Stimulated activated CD4-positive, alpha-beta T cell treated with anti-CD3 and anti-CD28 coated beads, Interleukin-4, amount 100 ng/mL, for 24 hours (primary cell): ENCODE measurements at places on chromosomes 12 and 14.

DNA sequence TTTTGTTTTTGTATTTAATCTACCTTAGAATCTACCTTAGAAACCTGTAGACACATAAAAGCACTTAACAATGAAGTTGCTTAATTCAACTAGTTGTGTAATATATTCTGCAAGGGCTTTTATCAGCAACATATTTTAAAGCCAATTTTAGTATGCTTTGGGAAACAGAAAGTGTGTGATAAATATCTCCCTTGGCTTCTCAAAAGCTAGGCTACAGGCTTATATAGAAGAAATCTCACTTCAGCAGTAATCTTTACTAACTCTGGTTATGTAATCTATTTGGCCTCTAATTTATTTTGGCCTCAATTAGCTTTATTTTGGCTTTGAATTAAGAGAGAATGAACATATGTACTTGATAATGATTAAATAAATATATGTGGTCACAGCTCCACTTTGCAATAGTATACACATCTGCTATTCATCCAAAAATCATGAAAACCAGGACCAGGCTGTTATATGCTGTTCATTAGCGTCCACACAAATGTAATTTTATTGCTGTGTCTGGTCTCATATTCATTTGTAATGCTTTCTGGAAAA, 37.2 kb downstream of the LRP6 start:
- DNase-seq = no peak

DNA sequence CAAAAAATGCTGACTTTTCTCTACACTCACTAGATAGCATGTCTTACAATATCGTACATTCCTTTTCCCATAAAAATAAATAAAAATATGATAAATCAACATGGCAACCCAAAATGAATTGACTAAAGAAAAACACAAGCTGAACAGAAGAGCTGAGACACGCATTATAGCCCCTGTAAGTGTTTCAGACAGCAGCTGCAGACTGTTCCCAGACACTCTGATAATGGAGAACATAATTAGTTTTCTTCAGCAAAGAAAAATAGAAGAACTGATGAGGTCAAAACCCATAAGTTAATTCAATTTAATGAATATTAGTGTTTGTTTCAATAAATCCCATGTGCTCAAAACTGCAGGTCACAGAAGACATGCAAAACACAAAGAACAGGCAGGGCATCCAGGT, 23.8 kb downstream of the ST8SIA1 start:
- DNase-seq = no peak

GRCh38 chr12:121871467-121871866, 12.8 kb upstream of the HPD start:
- DNase-seq = no peak

GRCh38 chr14:102341566-102341965, 21.1 kb downstream of the CINP start:
- DNase-seq = no peak

GRCh38 chr12:121927813-121928212, 9.4 kb downstream of the CFAP251 start:
- DNase-seq = no peak

- DNase-seq = no peak
Measured at GRCh38 chr12:16573398-16574077, 32.4 kb downstream of the LMO3 start.

- DNase-seq = no peak
Measured at GRCh38 chr12:133105620-133106019, 24.5 kb downstream of the ZNF891 start.

GRCh38 chr12:28869197-28869596, 279.9 kb upstream of the FAR2 start:
- DNase-seq = no peak

DNA sequence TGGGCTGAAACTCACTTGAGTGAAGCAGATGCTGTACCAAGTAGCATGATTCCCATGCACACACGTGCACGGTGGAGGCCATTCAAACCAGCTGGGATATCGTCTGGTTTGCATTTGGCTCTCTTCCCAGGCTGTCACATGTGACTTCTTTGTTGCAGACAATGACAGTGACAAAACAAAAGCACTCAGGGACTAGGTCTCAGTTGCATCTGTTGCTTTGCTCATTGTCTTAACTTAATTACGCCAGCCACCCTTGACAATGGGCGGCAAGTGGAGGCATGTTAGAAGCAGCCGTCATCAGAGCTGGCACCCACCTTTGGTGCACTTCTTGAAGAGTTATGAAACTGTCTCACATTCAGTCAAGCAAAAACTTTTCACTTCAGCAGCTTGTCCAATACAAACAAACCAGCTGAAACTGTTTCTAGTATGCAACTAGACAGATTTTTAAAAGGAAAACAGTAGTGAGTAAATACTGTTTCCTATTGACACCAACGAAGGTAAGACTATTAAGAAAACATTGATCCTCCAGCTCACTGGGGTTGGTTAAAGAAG, 74.3 kb downstream of the IGF1 start:
- no peak for DNase-seq

DNA sequence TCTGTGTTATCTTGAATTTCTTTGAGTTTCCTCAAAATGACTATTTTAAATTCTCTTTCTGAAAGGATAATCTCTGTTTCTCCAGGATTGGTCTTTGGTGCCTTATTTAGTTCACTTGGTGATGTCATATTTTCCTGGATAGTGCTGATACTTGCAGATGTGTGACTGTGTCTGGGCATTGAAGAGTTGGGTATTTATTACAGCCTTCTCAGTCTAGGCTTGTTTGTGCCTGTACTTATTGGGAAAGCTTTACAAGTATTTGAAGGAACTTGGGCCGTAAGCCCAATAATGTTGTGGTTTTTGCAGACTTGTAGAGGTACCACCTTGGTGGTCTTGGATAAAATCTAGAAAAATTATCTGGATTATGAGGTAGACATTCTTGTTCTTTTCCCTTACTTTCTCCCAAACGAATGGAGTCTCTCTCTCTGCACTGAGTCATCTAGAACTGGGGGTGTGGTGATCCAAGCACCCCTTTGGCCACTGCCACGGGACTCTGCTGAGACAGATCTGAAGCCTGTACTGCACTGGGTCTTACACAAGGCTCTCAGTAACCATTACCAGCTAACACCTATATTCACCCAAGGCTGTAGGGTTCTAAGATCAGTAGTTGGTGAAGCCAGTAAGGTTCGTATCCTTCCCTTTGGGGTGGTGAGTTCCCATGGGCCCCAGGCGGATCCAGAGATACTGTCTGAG, 703.7 kb upstream of the MGAT4C start:
- no peak for DNase-seq

GRCh38 chr12:94516985-94517384, 57.3 kb upstream of the CEP83 start:
- no peak for DNase-seq

DNA sequence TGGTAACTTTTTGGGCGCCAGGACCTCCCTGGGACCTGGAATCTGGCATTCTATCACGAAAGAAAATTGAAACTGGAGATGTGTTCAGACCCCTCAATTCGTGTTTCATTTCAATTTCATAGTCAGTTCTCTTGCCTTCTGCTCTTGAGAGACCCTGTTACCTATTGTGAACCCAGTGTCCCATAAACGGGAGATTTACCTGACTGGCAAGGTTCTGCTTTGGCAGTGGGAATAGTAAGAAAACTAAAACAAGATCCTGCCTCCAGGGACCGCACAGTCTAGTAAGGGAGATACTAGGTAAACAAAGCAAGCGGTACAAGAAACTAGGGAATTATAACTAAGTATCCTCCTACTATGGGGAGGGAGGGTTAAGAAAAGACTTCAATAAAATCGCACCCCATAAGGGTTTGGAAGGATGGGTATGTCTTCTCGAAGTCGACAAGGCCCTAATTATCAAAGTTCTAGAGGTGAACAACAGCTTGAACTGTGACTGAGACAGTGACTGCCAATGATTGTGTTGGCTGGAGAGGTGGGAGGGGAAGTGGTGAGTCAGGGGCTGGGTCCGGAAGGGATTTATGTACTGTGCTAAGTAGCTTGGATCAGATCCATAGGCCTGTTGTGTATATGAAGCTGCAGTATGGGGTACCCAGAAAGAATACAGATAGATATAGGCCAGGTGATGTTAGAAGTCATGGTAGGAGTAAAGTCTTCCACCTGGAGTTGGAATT, 754 bp downstream of the ACSS3 start:
- DNase-seq = no peak

DNA sequence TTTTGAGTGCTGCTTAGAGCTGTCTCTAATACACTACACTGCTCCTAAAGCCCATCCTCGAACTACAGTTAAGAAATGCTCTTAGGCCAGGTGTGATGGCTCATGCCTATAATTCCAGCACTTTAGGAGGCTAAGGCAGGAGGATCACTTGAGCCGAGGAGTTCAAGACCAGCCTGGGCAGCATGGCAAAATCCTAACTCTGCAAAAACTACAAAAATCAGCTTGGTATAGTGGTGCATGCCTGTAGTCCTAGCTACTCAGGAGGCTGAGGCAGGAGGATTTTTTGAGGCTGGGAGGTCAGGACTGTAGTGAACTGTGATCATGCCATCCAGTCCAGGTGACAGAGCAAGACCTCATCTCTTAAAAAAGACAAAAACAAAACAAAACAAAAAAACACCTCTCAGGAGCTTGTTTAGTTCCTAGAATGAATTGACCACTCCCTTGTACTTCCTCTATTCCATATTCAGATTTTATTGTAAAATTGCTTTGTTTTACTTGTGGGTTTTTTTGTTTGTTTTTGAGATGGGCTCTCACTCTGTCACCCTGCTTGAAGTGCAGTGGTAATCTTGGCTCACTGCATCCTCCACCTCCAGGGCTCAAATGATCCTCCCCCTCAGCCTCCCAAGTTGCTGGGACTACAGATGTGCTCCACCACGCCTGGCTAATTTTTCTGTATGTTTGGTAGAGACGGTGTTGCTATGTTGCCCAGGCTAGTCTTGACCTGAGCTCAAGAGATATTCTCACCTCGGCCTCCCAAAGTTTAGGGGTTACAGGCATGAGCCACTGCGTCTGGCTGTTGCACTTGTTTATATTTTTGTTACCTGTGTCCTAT, 13.6 kb downstream of the MDM2 start:
- DNase-seq = no peak

GRCh38 chr14:20751963-20752562, 6.4 kb downstream of the EDDM3A start:
- DNase-seq = no peak

DNA sequence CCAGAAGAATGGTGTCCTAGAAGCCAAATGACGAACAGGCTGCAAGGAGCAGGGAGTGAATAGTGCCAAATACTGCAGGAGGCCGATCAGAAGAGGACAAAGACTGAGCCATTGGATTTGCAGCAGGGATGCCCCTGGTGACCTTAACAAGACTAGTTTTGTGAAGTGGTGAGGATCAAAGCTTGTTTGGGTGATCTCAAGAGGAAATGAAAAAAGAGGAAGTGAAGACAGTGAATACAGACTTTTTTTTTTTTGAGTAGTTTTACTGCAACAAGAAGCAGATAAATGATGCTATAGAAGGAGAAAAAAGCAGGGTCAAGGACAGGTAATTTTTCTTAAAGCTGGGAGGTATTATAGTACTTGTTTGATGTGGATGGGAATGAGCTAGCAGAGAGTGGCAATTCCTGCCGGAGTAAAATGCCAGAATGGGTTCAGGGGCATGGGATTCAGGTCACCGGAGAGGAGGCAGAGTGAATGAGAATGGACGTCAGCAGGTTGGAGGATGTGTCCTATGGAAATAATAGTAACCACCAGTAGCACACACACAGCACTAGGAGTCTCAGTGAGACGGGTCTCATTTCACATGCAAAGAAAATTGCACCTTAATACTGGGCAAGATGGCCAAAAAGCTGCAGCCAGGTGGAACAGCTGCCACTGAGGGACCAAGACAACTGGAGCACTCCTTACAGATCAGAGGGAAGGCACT, 345.8 kb upstream of the CCDC196 start:
- DNase-seq = no peak

GRCh38 chr12:39581592-39581991, 38.0 kb downstream of the ABCD2 start:
- no peak for DNase-seq

DNA sequence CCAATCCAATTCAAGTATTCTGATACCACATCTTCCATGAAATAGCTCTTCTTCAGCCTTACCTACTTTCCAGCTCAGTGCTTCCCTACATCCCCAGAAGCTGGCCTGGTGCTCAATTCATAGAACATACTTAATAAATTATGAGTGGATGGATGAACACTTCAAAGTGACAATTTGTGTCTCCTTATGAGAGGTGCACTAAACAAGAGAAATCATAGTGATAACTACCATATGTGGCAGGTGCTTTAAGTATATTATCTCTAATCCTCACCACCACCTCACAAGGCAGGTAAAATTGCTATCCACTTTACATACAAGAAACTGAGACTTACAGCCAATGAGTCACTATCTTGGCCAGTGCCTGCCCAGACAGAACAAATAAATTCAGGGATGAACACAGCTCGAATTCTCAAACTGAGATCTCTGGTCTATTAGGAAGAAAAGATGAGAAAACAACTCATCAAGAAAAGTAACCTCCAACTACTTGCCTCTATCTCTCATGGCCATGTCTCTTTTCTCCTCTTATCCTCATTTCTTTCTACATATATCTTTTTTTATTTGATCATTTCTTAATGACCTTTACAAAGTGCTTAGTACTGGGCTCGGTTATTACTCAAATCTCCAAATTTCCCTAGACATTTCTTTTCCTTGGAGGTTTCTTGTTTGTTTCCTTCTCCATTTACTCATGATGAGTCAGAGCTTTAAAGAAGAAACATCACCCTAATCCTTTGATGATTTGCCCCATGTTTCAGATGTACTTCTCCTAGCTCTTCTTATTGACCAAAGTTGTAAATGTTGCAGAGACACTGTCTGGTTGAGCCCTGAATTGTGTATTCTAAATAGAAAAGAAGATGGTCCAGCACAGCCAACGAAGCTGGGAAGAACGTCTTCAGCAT, 161.5 kb downstream of the RPS29 start:
- DNase-seq = no peak

GRCh38 chr12:79441534-79441933, 249.2 kb downstream of the PAWR start:
- DNase-seq = no peak

DNA sequence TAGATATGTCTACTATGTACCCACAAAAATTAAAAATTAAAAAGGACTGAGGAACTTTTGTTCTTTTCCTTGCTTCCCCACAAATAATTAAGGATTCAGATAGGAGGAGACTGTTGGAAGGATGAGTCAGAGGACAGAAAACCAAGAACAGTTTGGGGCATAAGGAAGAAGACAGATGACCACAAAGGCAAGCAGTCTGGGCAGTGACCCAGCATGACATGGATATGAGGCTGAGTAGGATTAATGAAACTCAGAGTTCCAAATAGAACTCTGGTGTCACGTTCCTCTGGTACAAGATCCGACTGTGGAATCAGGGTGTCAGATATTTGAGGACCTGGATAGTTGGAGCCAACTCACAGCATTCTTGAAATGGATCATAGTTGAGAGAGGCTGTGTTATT, 89.3 kb upstream of the SLC38A4 start:
- DNase-seq = no peak
